ENCODE measurements at places on chromosomes 12 and 14.

GRCh38 chr12:46950094-46950493 lies 124.3 kb upstream of the SLC38A4 start:
- DNase-seq = no peak

GRCh38 chr14:73236157-73236556 lies 1.1 kb upstream of the PAPLN start:
- DNase-seq = no peak

- DNase-seq = no peak
Measured at GRCh38 chr12:48691826-48692487, 9.9 kb upstream of the KANSL2 start.

DNA sequence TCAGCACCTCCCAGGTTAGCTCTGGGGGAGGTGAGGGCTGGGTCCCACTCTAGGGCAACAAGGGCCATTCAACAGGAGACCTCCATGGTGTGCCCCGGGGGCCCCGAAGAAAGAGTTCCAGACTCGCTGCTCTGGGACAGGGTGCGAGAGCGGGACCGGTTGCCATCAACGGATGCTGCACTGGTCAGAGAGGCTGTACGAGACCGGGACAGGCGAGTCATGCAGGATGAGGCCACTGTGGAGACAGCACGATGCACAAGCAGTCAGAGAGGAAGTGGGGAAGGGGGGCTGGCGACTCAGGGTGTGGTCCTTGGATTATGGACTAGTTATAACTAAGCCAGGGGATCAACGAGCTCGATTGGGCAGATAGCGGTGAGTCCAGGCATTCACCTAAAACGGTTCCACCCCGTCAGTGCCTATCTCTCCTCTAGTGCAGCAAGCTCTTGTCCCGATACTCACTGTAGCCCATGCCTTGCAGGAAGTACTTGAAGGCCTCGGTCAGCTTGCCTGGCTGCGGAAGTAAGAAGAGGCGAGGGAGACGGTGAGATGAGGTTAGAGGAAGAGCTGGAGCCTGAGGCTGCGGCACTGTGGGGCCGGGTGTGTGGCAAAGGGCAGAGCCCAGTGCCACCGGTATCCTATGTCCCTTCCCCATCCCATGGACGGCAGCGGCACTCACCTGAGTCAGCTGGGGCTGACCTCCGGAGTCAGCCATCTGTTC lies 7.2 kb downstream of the NDRG2 start:
- no peak for DNase-seq

- DNase-seq = no peak
Measured at GRCh38 chr12:120721866-120722265, 3.8 kb upstream of the ACADS start.

- no peak for DNase-seq
Measured at GRCh38 chr12:101470939-101471338, 4.2 kb upstream of the SPIC start.

- DNase-seq = no peak
Measured at GRCh38 chr12:122844366-122844971, 9.2 kb downstream of the HIP1R start.

- no peak for DNase-seq
Measured at GRCh38 chr12:108735855-108736254, 4.5 kb upstream of the CORO1C start.

DNA sequence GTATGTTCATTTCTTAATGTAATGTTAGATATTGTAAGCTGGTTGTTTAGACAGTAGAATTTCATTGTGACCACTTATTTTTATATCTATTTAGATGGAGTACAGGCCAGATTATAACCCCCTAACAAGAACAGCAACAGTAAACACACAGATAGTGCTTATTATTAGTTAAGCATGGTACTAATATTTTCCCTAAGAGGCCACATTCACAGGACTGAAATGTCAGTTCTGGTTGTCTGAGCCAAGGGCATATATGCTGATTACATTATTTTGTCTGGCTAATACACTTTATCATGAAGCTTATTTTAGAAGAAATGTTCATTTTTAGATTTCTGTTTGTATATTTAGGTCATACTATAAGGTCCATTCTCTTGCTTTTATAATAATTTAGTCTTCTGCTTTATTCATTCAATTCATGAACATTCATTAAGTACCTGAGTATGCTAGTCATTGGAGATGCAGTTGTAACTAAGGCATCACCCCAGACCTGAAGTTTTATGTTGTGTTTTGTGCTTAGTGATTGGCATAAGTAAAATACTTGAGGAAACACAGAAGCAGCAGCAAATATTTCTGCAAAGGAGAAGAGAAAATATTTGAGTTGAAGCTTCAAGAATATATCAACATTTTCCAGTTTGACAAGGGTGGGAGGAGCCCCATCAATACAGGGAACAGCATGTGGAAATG lies 413.7 kb downstream of the RAD51B start:
- DNase-seq = no peak

- no peak for DNase-seq
Measured at GRCh38 chr12:10101042-10101579, 2.3 kb upstream of the CLEC1A start.

- DNase-seq = peak; percentile 57
Measured at GRCh38 chr12:109110988-109111495, 5.3 kb upstream of the ACACB start.

- no peak for DNase-seq
Measured at GRCh38 chr14:50225067-50225973, 6.1 kb downstream of the SOS2 start.

DNA sequence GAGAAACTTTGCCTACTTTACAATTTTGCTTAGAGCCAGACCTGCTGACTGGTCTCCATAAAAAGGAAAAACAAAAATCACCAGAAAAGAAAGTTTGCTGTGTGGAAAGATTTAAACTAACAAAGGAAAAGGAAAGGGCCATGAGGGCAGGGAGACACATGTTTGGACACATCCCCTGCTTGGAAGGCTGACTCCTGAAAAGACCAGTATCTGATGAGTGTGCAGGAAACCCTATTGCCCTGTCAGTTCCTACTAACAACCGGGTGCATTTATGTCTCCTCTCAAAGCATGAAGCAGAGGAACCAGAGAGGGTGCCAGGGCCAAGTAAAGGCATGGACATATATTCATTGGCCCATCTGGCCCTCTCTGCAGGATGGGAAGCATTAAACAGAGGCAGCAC lies 7.0 kb upstream of the STAB2 start:
- no peak for DNase-seq

DNA sequence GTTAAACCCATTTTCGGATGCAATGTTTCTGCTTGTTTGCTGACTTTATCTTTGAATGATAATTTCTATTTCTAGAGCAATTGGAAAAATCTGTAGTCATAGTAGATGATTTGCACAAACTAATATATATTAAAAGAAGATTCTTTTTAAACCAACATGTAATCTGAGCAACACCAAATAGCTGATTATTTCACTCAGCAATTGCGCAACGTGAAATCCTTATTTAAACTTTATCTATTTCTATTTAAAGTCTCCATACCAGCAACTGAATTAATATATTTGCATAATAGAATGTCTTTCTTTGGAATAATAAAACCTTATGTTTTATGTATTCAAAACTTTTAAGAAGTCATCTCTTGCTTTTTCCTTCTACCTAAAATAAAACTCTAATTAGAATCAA lies 1132.4 kb downstream of the FLRT2 start:
- DNase-seq = no peak

DNA sequence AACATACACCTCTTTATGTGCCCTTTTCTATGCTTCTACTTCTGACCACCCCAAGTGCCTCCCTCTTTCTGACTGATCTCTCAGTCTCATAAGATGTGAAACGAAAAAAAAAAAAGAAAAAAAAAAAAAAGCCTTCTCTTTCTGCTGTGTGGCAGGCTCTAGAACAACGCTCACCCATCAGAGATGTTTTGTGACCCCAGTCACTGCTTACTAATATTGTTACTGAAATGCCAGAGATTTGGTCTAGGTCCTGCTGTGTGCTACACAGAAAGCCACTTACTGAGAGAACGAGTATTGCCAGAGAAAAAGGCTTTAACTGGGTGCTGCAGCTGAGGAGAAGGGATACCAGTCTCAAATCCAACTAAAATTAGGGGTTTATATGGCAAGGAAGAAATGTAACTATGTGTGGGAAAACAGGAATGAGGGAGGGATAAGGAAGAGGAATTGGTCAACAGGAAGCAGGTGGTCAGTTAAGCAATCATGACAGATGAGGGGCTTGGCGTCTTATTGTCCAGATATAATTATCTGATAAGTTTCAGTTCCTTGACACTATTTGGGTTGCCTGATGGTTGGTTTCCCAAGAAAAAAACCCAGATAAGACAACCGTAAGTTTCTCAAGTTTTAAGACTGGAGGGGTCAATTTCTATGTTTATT lies 149.0 kb downstream of the NAV3 start:
- peak; percentile 21 for DNase-seq

DNA sequence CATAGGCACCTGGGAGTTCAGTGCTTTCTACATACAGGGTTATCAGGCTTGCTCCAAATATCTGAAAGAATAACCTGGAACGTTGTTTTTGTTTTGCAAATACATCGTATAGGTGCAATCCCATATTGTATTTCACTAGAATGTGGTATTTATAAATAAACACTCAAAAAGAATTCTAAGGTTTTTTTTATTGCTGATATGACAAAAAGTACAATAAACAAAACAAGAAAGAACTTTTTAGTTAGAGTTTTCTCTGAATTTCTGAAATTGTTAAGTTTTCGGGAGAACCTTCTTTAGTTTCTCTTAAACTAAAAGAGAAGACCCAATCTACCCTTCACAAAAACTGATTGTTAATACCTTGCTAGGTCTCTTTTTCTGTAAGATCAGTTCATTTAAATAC lies 225.8 kb downstream of the CCDC59 start:
- no peak for DNase-seq

DNA sequence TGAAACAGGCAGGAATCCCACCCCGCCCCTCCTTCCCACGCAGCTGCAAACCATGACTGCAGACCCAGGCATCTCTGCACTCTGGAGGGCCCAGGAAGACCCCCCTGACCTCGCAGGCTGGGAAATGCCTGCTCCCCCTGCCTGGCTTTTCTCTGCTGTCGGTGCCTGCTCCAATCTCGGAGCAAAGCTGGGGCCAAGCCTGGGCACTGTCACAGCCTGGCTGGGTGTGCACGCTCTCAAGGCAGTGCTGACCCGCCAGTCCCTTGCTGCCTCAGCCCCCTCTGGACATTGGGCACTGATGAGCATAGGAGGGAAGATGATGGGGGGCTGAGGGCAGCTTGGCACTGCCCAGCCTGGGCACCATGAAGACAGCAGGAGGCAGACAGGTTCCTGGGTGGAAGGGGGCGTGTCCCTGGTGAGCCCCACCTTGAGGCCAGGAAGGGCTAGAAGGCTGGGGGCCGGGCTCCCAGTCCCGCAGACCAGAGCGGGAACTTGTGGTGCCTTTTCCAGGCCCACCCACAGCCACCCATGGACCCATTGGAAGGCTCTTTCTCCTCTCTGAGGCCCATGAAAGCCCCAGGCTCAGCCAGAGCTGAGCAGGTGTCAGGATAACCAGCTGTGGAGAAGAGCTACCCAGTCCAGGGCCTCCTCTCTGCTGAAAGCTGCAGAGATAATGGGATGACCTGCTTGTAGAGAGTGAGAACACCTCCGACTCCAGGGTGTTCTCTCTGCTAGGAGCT lies 10.7 kb upstream of the ZNF605 start:
- peak; percentile 36 for DNase-seq

- no peak for DNase-seq
Measured at GRCh38 chr12:68980476-68981212, 47.7 kb upstream of the CPM start.

DNA sequence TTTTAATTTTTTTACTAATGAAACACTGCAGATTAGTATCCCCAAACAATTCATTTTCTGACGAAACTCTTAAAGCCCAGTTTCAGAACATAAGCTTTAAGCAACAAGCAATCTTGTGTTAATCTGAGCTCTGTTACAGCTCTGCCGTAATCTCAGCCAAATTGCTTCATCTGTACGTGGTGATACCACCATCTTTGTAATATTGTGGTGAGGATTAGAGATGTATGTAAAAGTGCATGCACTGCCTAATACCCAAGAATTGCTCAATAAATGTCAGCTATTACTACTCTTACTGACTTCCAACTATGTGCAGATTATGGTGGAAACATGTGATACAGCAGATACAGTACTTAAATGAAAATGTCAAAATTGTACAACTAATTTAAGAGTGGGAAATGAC lies 1.8 kb downstream of the AKAP5 start:
- DNase-seq = no peak

DNA sequence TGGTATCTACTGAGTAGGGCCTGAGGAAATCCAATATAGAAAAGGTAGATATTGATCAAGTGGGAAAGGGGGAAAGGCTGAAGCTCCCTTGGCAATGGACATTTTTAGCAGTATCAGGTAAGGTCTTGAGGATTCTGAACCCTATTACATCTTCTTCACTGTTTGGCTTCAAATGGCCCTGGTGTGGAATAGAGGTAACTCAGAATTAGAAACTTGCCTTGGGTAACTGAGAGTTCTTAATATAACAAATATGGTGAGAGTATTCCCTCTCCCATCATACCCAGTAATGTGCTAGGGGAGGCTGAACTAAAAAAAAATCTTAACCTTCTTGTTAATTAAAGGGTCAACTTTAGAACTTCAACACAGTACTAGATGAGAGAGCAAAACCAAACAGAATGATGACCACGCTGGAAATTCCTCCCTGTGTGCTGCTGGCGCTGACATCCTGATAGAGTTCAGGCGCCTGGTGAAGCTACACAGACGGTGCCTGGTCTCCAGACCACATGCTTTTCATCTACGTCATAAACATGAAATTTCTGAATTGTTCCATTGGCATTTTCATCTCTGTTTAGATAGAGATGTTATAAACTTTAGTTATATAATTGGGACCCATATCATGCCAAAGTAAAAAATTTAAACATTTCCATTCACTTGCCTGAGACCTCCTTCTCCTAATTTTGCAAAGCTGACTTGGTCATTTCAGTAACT lies 128.3 kb downstream of the AKAP6 start:
- peak; percentile 53 for DNase-seq

DNA sequence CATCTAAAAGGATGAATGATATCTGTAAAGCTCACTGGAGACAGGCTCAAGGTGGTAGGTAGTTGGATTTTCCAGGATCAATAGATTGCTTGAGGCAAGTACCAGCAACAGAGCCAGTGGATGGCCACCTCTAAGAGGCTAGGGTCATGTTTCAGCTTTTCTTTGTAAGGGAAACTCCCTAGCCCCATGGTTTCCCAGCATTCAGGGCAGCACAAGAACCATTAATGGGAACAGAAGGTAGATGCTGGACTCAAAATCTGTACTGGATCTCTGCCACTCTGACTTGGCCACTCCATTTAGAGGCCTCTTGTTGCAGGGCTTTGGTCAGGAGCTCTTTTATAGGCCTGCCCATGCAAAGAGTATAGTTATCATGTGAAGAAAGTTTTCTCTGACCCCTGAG lies 76.1 kb upstream of the DYRK2 start:
- DNase-seq = no peak

All from SK-N-DZ (cell line).